ENCODE measurements at places on chromosomes 13 and 19.

GRCh38 chr13:71712988-71713653, 153.9 kb downstream of the DACH1 start:
- no peak for DNase-seq

DNA sequence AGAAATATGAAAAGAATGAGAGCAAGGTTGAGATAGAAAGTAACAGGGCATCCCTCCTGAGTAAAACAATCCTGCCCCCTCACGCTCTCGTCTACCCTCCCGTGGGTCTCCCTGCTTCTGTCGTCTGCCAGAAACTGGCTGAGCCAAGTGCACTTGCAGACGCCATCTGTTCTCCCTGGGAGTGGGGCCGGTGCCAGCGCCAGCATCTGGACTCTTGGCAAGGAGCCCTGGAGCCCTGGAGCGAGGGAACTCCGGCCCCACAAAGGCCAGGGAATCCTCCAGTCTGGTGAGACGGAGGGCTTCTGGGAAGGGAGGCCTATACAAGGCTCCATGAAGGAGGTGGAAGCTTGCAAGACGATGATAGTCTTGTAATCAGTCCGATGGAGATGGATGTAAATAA, 2.3 kb upstream of the TMEM91 start:
- no peak for DNase-seq

GRCh38 chr13:45516757-45517156, 52.0 kb downstream of the COG3 start:
- no peak for DNase-seq

GRCh38 chr13:75038393-75039113, 443.4 kb downstream of the TBC1D4 start:
- DNase-seq = no peak

GRCh38 chr13:74093691-74094090, 40.5 kb downstream of the KLF12 start:
- DNase-seq = no peak

DNA sequence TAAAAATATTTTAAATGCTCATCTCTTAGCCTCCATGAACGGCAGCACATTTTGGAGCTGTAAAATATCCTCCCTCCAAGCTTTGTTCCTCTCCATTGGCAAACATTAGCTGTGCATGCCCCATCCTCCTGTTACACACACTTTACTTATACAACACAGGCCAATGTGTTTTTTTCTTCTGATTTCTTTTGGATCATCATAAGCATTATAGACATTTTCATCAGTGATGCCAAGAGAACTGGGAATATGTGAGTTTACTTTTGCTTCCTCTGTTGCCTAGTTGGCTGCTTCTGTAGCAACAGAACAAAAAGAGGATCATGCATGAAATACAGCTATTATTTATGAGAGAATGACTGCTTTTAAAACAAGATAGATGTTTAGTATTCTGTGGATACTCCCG, 142.6 kb downstream of the PCDH9 start:
- no peak for DNase-seq

DNA sequence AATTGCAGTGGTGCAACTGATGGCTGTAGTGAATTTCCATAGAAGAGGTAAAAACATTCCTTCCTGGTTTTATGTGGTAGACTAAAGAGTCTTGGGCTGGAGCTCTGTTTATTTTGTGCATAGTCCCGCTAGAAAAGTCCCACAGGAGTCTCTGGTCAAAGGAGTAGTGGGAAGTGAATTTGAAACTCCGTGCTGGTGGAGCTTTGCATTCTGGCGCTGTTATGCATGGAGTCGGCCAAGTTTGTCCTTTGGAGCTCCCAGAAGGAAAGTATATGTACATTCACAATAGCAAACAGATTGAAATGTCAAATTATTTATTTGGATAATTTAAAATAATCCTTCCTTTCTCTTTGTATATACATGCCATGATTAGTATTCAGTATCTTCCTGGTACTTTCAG, 296.5 kb downstream of the LMO7 start:
- no peak for DNase-seq
